ENCODE measurements at places on chromosomes 16 and 17. TPM values are rescaled to one million over a fixed set of nuclear protein-coding genes. Genes with fewer than 3 reads are reported as not detected.

- no peak for DNase-seq
Observed at GRCh38 chr16:78060295-78060694, 37.9 kb downstream of the CLEC3A start.

KRTAP1-5 gene
- total RNA-seq = not detected

GAS7 gene
- 2.6 TPM for total RNA-seq

DNA sequence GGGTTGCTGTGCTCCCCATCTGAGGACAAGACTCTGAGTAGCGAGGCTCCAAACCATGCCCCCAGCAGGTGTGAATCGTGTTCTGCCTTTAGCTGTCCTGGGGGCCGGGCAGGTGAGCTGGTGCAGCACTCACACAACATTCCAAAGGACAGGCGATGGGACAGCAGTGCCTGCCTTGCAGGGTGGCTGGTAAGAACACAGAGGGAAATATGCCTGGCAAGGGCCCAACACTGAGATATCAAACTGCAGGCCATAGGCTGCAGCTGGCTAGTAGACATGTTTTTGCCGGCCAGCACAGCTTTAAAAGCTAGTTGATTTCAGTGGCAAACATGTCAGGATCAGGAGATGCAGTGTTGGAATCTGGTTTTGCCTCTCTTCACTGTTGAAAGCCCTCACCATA lies 23.6 kb downstream of the CLEC16A start:
- DNase-seq = no peak

GRCh38 chr16:89368604-89369249 lies 121.6 kb downstream of the ANKRD11 start:
- peak; percentile 50 for DNase-seq

RNF43 gene
- total RNA-seq = under 0.01 TPM

- no peak for DNase-seq
Observed at GRCh38 chr17:36089888-36090836, at the start of gene CCL3. CCL3 (minus strand) TSS chr17:36090143; CDS start chr17:36090058, 85 bp downstream.

EZH1 gene
- total RNA-seq = 28.6 TPM

KRT26 gene
- total RNA-seq = not detected

Data from fibroblast of lung (primary cell).